ENCODE measurements at places on chromosomes 5 and 9.

- DNase-seq = no peak
Measured at GRCh38 chr9:129483415-129484351, 137.2 kb downstream of the C9orf50 start.

- no peak for DNase-seq
Measured at GRCh38 chr5:134798468-134798867, 39.9 kb downstream of the DDX46 start.

DNA sequence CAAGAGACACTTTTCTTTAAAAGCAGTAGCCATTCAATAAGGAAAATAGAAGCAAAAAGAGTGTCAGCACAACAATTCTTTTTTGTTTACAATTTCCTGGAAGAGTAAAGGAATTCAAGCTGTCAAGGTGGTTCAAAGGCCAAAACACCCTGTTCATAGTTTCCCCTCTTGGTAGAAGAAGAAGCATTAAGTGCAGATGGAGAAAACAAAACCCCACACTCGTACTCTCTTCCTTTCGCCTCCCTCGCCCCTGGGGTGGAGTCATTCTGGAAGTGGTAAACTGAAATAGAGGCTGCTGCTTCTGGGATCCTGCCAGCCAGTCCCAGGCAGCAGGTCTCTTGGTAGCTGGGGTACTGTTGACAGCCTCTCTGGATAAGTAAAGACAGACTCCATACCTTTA lies 105.0 kb downstream of the ANKRD55 start:
- no peak for DNase-seq

GRCh38 chr5:80010754-80011392 lies 19.8 kb upstream of the MTX3 start:
- no peak for DNase-seq

- DNase-seq = no peak
Measured at GRCh38 chr5:2749514-2750025, 1.9 kb downstream of the IRX2 start.

DNA sequence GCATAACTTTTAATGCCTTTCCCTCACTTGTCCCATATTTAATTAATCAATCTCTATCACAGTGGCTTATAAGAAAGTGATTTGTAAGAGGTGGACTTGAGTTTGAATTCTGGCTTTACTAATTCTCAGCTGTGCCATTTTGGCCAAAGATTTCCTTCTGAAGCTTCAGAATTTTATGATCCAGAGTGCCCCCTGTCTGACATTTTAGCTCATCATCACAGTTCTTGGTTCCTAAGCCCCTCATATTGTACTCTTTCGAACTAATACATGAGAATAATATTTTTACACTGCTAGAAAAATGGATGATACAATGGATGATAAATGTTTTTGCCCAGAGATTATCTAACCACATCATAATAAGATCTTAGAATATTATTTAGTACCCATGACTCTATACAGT lies 1014.1 kb downstream of the PTPRD start:
- DNase-seq = no peak

- no peak for DNase-seq
Measured at GRCh38 chr5:10627160-10627701, 63.4 kb downstream of the ANKRD33B start.

All from activated B cell treated with CpG ODN at 0.5 μM for 24 hours (primary cell).